Activated naive CD4-positive, alpha-beta T cell treated with anti-CD3 and anti-CD28 coated beads, Interleukin-2, amount 50 U/mL, for 72 hours (primary cell): ENCODE measurements at places on chromosomes 13 and 19.

- DNase-seq: no peak
Measured at GRCh38 chr19:54660306-54660705, 2.5 kb upstream of the LILRB4 start.

GRCh38 chr19:19510432-19510831 lies 4.9 kb downstream of the TSSK6 start:
- no peak for DNase-seq

DNA sequence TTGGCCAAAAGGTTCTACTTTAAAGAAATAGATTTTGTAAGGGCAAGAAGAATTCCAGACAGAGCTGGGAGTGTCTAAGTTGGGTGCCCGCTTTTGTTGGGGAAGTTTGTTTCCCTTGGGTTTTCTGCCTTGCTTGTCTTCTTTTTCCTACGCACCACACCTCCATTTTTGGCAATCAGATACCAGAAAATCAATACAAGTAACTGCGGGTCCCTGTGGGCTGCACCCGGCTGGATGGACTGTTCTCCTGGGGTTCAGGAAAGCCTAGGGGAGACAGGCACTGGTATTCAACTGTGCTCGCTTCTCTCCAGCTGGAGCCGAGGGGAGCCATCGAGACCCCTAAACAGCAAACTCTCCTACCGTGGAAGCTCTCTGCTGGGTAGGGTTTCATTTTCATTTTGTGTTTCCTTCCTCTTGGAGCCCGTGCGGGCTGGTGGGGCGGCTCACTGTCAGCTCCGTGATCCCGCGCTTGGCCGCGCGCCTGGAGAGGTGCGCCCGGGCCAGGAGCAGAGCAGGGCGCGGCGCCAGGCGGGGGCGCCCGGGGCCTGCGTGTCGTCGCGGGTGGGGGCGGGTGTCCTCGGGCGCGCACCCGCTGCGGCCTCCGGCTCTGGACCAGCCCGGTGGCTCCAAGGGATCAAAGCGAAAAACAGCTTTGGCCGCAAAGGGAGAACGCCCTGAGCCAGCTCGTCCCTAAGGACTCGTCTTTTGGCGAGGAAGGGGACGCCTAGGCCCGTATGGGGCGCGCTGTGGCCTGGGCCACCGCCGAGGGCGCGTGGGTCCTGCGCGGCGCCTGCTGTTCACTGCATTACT lies 347.2 kb downstream of the ZNF536 start:
- DNase-seq: no peak

- DNase-seq: no peak
Measured at GRCh38 chr13:74093691-74094090, 40.5 kb downstream of the KLF12 start.

GRCh38 chr13:63909726-63910375 lies 2494.2 kb upstream of the PCDH20 start:
- DNase-seq: no peak

DNA sequence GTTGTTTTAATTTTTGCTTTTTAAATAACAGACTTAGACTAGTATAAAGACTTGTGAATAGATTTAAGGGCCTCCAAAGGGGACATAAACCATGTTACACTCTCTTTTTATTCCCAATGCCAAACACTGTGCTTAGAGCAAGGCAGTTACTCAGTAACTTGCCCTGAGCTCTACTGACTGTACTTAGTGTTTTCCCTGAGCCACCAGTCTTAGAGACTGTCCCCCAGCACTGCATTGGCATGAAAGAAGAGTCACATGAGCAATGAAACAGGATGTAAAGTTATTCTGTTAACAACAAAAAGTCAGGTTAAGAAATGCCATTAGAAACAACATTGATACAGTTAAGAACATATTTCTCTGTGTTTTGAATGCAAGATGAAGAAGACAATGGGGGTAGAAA lies 187.9 kb downstream of the TBC1D4 start:
- DNase-seq: no peak

DNA sequence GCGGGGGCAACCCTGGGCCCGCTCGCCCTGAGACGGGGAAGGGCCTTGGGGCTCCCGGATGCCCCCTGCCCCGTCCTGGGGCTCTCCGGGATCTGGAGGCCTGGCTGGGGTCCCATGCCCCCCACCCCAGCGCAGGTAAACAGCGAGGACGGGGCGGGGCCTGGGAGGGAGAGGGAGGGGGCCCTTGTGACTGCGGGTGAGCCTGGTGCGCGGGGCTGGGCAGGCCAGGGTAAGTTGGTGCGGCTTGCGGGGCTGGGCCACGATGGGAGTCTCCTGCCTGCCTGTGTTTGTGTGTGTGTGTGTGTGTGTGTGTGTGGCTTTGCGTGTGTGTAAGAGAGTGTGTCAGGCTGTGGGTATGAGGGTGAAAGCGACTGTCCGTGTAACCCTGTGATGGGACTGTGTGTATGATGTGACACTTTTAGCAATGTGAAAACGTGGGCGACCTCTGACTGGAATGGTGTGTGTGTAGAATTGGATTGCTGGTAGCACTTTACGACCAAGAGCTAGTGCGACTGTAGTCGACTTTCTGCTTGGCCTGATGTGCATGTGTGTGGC lies 426 bp downstream of the KLC3 start:
- DNase-seq: no peak

DNA sequence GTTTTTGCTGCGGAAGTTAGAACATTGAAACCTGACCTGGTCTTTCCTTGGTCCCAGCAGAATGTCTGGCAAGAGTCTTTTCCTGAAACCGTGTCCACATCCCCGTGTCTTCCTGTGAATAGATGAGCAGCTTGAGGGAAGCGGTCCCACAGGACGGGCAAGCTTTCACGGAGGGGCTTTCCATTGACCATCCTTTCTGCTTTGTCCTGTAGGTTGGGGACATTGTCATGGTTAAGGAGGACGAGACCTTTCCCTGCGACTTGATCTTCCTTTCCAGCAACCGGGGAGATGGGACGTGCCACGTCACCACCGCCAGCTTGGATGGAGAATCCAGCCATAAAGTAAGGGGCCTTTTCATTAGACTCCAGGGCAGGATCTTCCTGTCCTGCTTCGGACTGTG lies 126.0 kb downstream of the ATP11A start:
- DNase-seq: no peak

GRCh38 chr19:48746738-48747575 lies at the start of gene IZUMO1:
TSS of gene IZUMO1 (minus strand) at chr19:48746909. CDS start at chr19:48745859, 1,050 bp downstream.
- DNase-seq: peak; percentile 64

GRCh38 chr13:27367570-27367969 lies 56.8 kb upstream of the GTF3A start:
- DNase-seq: no peak
